ENCODE measurements at places on chromosomes 11 and 22. TPM values are rescaled to one million over a fixed set of nuclear protein-coding genes. Genes with fewer than 3 reads are reported as not detected.
A peak's percentile ranks its signal among the peaks of the same experiment; 100 is the strongest.

DNA sequence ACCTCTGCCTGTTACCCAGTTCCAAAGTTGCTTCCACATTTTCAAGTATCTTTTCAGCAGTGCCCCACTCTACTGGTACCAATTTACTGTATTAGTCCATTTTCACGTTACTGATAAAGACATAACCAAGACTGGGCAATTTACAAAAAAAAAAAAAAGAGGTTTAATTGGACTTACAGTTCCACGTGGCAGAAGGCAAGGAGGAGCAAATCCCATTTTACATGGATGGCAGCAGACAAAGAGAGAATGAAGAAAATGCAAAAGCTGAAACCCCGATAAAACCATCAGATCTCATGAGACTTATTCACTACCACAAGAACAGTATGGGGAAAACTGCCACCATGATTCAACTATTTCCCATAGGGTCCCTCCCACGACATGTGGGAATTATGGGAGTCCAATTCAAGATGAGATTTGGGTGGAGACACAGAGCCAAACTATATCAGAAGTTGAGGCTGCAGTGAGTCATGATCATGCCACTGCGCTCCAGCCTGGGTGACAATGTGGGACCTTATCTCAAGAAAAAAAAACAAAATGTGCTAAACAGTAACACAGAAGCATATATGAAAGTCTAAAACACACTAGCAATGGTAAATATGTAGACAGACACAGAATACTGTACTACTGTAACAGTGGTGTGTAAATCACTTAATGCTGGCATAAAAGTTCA, 190.3 kb upstream of the ZC3H12C start:
- no peak for DNase-seq
- H3K4me3 ChIP-seq: no peak overlapping the region
- no peak overlapping the region for H3K27ac ChIP-seq
- H3K4me1 ChIP-seq: no peaks in the 10 kb centered on the region
- H3K27me3 ChIP-seq: no peaks in the 10 kb centered on the region

Gene IGSF22
- 2.5 TPM for total RNA-seq

Gene ACRV1
- not detected for total RNA-seq

GRCh38 chr11:71182791-71183677, 69.3 kb downstream of the SHANK2 start:
- no peak overlapping the region for H3K4me3 ChIP-seq
- DNase-seq: no peak
- no peak overlapping the region for H3K27ac ChIP-seq
- H3K4me1 ChIP-seq: no peaks in the 10 kb centered on the region

Gene MISFA
- total RNA-seq: 3.6 TPM

DNA sequence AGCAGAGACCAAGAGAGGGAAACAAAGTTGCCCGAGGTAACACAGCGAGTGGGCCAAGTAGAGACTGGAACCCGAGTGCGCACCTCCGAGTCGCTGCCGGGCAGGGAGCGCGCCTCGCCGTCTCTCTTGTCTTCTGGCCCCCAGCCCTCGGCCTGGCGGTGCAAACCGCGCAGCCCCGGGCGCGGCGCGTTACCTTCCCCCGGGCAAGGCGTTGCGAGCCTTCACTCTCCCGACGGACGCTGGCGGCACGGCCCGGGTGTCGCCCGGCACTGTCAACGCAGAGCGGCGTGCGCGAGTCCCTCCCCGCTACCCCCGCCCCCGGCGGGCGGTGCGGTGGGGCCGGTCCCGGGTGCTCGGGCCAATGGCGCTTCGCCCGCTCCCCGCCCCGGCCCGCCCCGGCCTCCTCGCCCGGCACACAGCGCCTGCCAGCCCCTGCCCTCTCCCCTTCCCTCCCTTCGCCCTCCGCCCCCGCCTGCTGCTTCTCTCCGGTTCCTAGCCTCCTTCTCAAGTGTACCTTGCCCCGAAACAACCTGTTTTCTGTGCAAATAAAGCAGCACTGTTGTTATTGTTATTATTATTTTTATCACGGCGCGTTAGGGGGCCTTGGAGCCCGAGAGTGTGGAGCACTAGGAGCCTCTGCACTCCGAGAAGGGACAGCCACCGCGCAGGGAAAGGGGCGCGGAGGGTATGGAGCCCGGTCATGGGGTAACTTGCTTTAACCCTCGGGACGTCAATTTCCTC, at the start of gene SYTL2:
SYTL2 (minus strand) TSS at position 271 of the 741 bp plus-strand sequence. CDS start 53,416 bp downstream, outside the sequence.
- H3K27me3 ChIP-seq: no peaks in the 10 kb centered on the region
- DNase-seq: peak; percentile 73
- H3K36me3 ChIP-seq: no peaks in the 10 kb centered on the region
- H3K4me1 ChIP-seq: no peaks in the 10 kb centered on the region
- peak within 1 kb of the TSS; percentile 10 for H3K27ac ChIP-seq
- H3K4me3 ChIP-seq: peak within 1 kb of the TSS; percentile 89

DNA sequence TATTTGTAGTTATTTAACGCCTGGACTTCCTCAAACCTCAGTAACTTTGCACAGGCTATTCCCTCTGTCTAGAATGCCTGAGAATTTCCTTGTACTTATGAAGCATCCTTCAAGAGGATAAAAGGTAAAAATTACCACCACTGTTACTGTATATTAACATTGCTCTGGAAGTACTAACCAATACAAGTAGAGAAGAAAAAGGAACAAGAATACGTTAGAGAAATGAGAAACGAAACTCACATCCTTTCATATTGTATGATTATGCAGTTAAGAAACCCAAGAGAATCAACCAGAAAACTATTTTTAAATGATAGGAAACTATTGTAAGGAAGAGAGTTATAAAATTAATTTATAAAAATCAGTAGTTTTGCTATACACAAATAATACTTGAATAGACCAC, 48.2 kb upstream of the OR5P2 start:
- H3K36me3 ChIP-seq: no peaks in the 10 kb centered on the region
- H3K4me3 ChIP-seq: no peak overlapping the region
- no peak overlapping the region for H3K27ac ChIP-seq
- H3K27me3 ChIP-seq: no peaks in the 10 kb centered on the region

Gene CTSW
- 3.9 TPM for total RNA-seq

GRCh38 chr11:115219376-115219775, 284.8 kb downstream of the CADM1 start:
- H3K36me3 ChIP-seq: no peaks in the 10 kb centered on the region
- H3K27me3 ChIP-seq: no peaks in the 10 kb centered on the region
- DNase-seq: no peak
- H3K27ac ChIP-seq: no peak overlapping the region

- H3K36me3 ChIP-seq: peaks cover 3% of the 10 kb centered on the region
- DNase-seq: peak; percentile 87
- H3K27ac ChIP-seq: peak overlapping the region; percentile 95
These were observed 571 bp downstream of the C11orf24 start for GRCh38 chr11:68271023-68271780.

GRCh38 chr22:24105013-24105360, 76.3 kb upstream of the SUSD2 start:
- H3K4me1 ChIP-seq: no peaks in the 10 kb centered on the region
- no peak overlapping the region for H3K4me3 ChIP-seq
- no peak for DNase-seq
- H3K27ac ChIP-seq: no peak overlapping the region

- no peak for DNase-seq
- H3K4me1 ChIP-seq: peaks cover 15% of the 10 kb centered on the region
- no peak overlapping the region for H3K27ac ChIP-seq
- no peak overlapping the region for H3K4me3 ChIP-seq
- no peaks in the 10 kb centered on the region for H3K27me3 ChIP-seq
These were observed 3.0 kb upstream of the APOL4 start for GRCh38 chr22:36204632-36205015.

- no peak overlapping the region for H3K27ac ChIP-seq
- no peaks in the 10 kb centered on the region for H3K36me3 ChIP-seq
- peaks cover 13% of the 10 kb centered on the region for H3K4me1 ChIP-seq
- no peak for DNase-seq
These were observed 3.3 kb downstream of the FEN1 start for GRCh38 chr11:61795876-61796526.

Gene AMOTL1
- total RNA-seq: 52.3 TPM

All from kidney (tissue), 22 donors.